ENCODE measurements at places on chromosomes 4 and X.
A peak's percentile ranks its signal among the peaks of the same experiment; 100 is the strongest.

DNA sequence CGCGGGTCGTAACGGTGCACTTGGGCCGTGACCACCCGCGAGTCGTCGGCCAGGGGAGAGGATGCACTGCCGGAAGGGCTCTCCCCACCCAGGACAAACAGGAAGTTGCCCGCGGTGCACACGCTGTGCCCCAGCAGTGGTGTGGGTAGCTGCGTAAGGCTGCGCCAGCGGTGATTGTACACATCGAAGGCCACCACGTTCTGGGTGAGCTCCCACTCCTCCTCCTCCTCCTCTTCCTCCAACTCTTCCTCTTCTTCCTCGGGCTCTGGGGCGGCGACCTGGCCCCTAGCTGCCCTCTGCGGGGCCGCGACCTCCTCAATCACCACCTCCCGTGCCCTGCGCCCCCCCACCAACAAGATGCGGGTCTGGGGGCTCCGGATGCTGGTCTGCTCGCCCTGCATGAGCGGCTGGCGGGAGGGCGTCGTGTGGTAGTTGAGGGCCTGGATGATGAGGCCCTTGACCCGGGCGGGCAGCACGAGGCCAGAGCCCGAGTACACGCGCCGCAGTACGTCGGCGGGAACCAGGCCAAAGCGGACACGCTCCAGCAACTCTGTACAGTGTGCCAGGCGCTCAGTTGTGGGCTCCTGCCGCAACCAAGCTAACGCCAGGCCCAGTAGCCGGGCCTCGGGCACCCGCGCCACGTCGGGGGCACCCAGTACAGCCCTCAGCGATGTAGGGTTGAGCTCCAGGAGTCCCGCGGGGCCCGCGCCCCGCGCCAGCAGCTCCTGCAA, 1.4 kb downstream of the KLHL34 start:
- DNase-seq, result no peak

- no peak for DNase-seq
Measured at GRCh38 chr4:114537352-114537751, 61.3 kb upstream of the UGT8 start.

DNA sequence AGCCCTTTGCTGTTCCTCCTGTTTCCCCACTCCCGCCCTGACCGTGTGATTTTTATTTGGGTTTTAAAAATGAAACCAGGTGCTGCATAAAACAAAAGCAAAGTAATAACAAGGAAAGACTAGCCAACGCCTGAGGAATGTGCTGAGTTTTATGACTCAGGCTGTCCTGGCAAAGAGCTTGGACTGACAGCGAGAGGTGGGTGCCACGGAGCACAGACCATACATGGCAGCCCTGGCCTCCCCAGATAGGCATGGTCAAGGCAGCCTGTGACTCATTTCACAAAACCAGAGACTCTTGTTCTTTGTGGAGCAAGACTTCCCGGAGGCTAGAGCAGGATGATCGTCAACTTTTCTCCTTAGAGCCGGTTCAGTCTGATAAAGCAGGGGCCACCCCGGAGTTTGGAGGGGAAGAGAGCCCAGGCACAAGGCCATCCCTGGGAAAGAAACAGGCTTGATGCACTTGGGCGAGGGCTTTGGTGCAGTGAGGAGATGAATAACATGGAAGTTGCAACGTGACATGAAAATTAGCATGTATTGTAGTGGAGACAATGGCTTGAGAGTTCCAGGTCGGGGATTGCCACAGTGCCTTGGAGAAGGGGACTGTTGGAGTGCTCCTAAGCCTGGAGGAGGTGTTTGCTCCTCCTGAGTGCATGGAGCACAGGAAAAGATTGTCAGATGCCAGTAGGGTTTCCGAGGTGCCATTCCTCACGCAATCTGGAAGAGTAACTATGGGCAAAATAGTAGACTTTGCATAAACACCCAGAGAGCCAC, 54.8 kb downstream of the C4orf51 start:
- peak; percentile 91 for DNase-seq

- no peak for DNase-seq
Measured at GRCh38 chr4:86302830-86303229, 57.0 kb downstream of the MAPK10 start.

DNA sequence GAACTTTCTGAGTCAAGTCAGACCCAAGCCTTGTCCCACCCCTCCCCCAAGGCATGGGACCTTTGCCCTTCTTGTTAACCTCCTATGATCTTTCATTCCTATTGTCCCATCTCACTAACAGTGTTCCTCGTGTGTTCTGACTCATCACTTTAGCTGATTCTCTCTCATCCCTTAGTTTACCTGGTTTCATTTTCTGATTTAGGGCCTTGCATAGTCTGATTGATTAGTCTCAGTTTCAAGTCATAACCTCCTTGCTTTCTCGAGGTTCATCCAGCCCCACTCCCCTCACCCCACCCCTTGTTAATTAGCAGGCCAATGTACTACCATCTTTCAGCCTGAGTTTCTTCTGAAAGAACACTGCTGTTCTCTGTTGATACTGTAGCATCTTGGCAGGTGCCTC, 517.4 kb downstream of the RPA4 start:
- peak; percentile 12 for DNase-seq

GRCh38 chr4:89929425-89930159, 34.9 kb downstream of the MMRN1 start:
- no peak for DNase-seq

DNA sequence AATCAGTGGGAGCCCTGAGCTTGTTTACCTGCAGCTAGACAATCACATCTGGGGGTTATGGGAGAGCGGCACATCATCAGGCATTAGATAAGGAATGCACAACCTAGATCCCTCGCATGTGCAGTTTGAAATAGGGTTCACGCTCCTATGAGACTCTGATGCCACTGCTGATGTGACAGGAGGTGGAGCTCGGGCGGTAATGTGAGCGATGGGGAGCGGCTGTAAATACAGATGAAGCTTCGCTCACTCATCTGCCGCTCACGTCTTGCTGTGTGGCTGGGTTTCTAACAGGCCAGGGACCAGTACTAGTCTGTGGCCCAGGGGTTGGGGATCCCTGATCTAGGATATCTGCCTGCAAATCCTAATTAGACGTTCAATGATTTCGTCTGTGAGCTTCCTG, 90.3 kb downstream of the CRMP1 start:
- DNase-seq, result no peak

- DNase-seq, result no peak
Measured at GRCh38 chr4:162921178-162921785, 245.4 kb downstream of the NAF1 start.

- no peak for DNase-seq
Measured at GRCh38 chr4:96739101-96739500, 899.2 kb downstream of the PDHA2 start.

GRCh38 chr4:99219479-99219878, 433 bp upstream of the ADH6 start:
- peak; percentile 3 for DNase-seq

DNA sequence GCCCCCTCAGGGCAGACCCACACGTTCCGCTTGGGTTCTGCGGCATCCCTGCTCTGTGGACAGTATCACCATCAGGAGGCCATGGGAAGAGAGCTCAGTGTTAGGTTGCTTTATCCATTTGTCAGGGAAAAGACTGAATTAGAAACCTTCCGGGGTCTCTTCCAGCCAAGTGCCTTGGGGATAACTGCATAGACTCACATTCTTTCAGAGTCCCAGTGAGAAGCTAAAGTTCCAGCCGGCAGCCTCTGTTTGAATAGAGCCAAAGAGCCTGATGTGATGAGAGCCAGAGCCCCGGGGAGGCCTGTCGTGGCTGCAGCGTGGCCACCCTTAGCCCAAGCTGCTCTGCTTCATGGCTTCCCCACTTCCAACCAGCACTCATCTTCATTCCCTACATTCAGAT, 85.2 kb downstream of the FHDC1 start:
- no peak for DNase-seq

DNA sequence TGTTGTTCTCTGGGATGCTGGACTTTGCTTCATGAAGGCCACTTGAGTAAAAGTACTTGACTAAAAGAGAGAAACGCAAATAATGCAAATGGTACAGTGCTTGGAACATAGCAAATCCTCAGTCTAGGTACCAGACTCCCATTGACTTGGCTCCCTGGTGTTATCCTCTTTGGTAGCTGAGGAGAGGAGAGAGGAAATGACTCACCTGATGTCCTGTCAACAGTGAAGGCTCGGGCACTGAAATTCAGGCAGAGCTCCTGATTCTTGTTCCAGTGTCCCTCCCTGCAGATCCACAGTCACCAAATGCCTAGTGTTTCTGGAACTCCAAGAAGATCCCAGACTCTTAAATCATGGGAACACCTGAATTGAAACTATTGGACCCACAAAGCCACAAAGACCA, 22.5 kb upstream of the TCEAL4 start:
- no peak for DNase-seq

DNA sequence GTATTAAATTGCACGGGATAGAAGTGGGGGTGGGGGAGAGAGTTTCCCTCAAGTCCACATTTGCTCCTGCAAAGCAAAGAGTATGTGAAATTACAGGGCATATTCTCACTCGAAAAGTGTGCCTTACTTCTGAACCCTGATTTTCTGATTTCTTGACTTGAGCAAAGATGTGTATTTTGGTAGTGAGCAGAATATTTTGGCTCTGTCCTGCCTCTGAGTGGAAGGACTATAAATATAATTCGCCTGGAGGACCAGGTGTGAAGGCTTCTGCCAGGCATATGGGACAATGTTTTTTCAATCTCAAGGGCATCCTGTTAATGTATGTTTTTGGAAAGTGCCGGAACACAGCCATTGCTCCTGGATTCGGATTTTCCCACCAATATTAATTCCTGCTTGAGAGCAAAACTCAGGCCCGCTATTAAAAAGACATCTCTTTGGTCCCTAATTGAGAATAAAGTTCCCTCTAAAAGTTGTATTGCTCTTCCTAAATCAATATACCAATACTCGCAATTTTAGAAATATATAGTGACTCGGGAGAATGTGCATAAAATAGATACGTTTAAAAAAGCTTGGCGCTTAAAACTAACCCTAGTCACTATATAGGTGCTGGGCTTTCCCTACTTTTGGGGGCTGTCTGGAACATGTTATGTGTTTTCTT, 15.3 kb upstream of the PITX2 start:
- no peak for DNase-seq

DNA sequence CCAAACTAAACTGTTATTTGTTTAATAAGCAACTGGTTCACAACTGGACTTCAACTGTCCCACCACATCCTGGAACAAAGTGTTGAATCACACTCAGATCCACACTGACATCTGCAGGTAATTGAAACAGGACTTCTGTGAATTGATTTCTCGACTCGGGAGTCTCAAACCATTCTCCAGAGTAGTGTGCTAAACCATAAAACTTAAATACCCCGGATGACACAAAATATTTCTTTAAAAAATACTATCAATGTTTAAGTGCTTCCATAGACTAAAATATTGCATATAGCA, 95.4 kb upstream of the PLAC1 start:
- DNase-seq, result peak; percentile 39

DNA sequence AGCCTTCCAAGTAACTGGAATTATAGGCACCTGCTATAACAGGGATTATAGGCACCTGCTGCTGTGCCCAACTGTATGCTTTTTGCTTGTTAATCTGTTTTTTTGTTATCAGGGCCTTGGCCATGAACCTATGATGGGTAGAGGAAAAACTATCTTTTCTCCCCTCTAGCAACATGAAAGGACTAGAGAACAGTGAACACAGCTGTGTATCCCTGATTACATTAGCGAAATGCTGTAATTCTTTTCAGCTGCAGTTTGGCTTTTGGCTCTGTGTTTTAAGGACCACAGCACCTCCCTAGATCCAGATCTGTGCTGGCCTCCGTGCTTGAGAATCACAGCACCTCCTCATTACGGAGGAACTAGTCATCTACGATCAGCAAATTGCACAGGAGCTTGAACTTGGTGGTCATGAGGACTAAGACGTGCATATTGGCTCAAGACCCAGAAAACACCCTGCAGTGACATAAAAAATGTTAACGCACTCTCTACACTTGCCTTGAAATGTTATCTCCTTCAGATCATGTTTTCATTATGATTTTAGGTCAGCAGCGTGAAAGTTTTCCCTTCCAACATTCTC, 57.7 kb upstream of the S100G start:
- DNase-seq, result no peak

DNA sequence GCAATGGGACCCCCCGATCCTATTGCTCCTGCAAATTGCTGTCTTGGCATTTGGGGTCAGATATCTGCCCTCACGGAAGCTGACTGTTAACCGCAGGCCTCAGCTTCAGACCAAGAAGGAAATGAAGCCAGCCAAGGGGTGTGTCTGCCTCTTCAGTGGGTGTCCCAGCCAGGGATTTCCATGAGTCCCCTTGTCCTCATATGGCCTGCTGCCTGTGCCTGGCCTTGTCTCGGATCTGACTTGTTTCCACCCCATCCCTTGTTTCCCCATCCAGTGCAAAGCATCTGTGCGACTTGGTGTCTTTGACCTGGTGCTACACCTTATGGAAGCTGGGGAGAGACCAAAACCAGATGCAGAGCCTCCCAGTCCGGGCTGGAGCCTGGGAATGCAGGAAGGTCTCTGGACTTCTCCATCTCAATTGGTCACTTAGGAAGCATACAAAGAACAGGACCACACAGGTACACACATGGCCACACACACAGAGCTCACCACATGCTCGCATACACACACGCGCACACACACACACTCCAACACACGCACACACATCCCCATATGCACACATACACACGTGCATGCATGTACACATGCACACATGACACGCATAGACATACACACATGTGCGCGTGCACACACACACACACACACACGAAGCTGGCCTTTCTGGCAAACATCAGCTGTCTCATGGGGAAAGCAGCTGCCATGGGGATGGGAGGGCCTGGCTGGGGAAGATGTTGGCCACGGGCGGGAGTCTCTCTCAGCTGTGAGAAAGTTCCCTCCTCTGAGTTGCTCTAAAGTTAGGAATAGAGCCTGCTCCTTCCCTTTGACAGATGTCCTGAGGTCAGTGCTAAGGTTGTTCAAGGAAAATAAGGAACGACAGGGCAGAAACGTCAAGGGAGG, 65.5 kb downstream of the CRMP1 start:
- DNase-seq, result no peak

DNA sequence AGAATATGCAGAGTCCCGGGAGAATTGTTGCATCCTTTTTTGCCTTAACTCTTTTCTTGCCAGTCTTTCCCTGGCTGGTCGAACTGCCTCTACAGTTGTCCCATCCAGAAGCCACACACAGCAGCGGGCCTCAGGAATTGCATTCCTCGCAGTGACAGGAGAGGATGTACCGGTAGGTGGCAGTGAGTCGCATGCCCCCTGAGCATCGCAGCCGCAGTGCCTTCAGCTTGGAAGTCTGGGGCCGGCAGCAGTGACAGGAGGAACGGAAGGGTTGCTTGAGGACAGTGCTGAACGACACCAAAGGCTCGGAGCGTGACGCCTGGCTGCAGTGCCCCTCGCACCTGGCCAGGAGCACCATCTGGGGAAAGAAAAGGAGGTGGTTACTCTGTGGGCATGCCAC, 23.5 kb downstream of the NDP start:
- DNase-seq, result no peak

DNA sequence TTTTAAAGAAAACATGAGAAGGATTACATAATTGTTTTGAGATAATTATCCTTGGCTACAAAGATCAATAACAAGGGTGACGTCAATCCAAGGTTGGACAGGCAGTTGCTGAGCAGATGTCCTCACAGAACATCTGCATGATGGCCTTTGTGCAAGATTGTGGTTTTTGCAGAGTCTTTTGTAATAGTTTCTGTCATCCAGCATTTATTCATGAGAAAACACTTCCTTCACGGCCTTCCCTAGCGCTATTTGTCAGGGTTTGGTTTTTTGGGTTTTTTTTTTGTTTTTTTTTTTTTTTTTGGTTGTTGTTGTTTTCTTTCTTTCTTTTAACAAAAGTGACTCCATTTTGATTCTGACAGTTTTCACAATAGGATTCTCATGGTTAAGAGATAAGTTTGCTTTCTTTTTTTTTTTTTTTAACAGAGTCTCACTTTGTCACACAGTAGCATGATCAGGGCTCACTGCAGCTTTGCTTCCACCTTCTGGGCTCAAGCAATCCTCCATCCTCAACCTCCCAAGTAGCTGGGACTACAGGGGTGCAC, 31.5 kb upstream of the ELF2 start:
- DNase-seq, result no peak

GRCh38 chrX:95145848-95146490, 1472.0 kb downstream of the FAM133A start:
- DNase-seq, result peak; percentile 0

Measured in ACHN (cell line).